Stimulated activated CD8-positive, alpha-beta memory T cell treated with anti-CD3 and anti-CD28 coated beads, Interleukin-15, amount 100 ng/mL, for 24 hours (primary cell): ENCODE measurements at places on chromosomes 4 and X.

DNA sequence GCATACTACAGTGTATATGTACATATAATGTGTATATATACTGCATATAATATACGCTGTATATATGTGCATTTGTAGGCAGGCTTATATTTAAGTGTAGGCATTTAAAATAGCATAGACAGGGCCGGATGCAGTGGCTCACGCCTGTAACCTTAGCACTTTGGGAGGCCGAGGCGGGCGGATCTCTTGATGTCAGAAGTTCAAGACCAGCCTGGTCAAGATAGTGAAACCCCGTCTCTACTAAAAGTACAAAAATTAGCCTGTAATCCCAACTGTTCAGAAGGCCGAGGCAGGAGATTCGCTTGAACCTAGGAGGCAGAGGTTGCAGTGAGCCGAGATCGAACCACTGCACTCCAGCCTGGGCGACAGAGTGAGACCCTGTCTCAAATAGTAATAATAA is 78.4 kb downstream of the JAKMIP1 start:
- DNase-seq: no peak

GRCh38 chr4:8877780-8878040 is 6.1 kb upstream of the HMX1 start:
- DNase-seq: no peak

GRCh38 chrX:129653181-129653970 is 1.4 kb downstream of the APLN start:
- no peak for DNase-seq

DNA sequence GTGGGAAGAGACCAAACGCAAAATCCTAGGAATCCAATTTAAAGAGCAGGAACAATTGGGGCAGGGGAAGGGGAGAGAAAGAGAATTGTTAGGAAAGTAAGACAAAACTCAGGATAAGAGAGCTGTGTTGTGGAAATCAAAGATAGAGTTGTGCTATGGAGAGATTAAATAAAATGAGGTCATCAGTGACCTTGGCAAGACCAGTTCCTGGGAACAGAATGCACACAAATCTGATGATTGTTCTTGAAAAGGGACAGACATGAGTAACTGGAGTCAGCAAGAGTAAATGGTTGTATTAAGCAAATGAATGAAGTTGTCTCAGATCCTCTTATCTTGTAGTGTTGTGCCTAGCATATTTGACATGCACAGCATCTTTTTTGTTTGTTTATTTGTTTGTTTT is 267.4 kb downstream of the IL1RAPL1 start:
- no peak for DNase-seq

- no peak for DNase-seq
Measured at GRCh38 chr4:127417885-127418535, 214.7 kb upstream of the INTU start.

DNA sequence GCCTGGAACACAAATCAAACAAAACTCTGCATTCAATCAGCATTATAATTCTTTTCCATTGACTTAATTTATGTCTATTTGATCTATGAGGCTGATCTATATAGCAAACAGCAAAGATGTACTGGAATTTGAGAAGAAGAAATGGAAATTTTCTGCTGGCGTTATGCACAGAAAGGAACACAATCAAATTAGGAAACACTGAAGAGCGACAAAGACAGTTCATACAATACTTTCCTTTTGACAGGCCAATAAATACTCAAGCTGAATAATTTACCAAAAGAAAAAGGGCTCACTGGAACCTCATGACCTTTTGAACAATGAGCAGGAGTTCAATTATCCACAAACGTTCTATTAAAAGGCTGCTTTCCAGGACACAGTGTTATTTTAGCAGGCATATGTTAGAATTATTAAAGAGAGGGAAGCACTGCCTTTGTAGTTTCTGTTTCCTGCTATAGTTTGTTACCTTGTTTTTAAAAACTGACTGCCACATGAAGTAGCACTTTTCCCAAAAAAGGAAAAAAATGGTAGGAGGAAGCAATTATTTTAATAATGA is 8.1 kb downstream of the PDHA2 start:
- DNase-seq: no peak

- no peak for DNase-seq
Measured at GRCh38 chr4:4424499-4425115, 37.7 kb downstream of the NSG1 start.

DNA sequence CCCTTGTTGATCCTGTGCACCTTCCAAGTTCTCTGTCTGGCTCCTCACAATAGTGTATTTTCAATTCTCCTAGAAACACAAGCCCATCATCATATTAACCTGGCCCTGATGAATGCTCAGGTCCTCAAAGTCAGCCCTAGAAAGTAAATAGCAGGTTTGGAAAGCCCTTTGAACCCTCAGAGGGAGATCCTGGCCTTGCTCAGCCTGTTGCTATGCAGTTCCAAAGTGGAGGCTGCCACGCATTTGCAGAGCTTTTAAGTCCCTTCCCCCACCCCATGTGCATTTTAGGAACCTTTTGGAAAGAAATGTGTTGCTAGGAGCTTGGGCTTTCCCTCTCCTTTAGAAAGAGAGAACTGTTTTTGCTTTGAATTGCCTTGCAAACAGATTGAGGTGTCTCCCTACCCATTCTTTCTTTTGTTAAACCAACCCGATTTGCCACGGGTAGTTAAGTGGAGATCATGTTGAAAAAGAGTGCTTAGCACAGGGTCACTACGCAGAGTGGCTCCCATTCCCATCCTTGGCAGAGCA is 12.2 kb downstream of the MAMLD1 start:
- no peak for DNase-seq

GRCh38 chr4:113384600-113384999 is 335.1 kb downstream of the ANK2 start:
- no peak for DNase-seq

DNA sequence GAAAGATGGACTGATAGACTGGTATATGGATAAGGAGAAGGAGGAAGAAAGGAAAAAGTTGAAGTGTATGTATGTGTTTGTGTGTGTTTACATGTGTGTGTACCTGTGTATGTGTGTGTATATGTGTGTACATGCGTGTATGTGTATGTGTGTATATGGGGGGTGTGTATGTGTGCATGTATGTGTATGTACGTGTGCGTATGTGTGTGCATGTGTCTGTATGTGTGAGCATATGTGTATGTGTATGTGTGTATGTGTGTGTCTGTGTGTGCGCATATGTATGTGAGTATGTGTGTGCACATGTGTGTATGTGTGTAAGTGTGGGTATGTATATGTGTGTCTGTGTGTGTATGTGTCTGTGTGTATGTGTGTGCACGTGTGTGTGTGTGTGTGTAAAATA is 101.5 kb upstream of the KLHL13 start:
- no peak for DNase-seq

- DNase-seq: no peak
Measured at GRCh38 chr4:62070291-62070852, 870.2 kb downstream of the ADGRL3 start.

GRCh38 chrX:1336331-1336943 is at the start of gene IL3RA:
Gene IL3RA (plus strand): TSS chrX:1336785. CDS start chrX:1341766, 4,981 bp downstream.
- no peak for DNase-seq

GRCh38 chr4:78601013-78601412 is 49.4 kb downstream of the ANXA3 start:
- no peak for DNase-seq

DNA sequence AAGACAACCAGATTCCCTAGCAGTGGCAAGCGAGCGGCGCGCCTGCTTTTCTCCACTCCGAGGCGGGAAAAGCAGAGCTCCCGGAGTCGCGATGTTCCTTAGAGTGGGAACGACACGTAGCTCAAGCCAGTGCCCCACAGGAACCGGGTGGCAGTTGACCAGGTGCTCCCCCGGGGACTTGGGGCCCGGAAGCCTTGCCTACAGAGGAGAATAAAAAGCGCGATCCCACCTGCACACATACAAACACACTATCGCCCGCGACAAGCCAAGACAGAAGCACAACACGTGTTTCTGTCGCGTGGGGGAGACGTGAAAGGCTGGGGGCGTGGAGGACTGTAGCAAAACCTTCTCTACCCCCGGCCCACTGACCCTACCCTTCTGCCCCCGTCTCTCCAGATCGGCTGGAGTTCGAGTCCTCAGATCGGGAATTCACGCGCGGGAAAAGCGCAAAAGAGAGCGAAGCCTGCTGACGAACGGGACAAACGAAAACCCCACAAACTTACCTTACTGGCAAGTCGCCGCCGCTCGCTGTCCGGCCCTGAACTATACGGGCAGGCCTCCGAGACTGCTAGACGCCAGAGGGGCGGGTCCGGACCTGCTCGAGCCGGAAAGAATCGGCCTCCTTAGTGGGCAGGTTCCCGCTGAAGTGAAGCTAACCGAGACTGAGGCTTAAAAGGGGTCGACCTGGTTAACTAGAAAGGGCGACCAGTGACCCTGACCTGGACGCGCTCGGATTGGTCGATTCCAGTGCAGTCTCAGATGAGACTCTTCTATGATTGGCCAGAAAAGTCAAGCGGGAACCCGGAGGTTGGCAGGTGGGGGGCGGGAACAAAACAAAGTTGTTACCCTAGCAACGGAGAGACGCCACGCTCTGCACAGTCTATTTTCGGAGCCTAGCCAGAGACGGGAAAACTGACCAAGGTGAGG is at the start of the genes DNAAF6 and NUP62CL:
TSS of gene DNAAF6 (plus strand) at position 842 of the 927 bp plus-strand sequence. CDS start 6,265 bp downstream, outside the sequence.
TSS of gene NUP62CL (minus strand) at position 664 of the 927 bp plus-strand sequence. CDS start 31,287 bp downstream, outside the sequence.
- DNase-seq: no peak

DNA sequence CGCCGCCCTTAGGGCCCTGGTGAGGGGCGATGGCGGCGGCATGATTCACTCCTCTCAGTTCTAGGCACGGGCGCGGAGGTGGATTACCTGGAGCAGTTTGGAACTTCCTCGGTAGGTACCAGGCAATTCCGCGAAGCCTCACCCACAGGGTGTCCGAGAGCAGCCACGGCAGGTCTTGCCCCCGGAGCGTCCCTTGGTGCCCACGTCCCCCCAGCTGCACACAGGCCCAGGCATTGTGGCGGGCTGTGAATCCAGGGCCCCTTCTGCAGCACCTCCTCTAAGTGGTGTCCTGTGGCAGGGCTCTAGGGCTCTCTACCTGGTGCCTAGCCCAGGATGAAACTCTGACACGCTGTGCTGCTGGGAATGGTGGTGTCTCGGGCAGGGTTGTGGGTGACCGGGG is 13.9 kb downstream of the TACC3 start:
- DNase-seq: no peak

DNA sequence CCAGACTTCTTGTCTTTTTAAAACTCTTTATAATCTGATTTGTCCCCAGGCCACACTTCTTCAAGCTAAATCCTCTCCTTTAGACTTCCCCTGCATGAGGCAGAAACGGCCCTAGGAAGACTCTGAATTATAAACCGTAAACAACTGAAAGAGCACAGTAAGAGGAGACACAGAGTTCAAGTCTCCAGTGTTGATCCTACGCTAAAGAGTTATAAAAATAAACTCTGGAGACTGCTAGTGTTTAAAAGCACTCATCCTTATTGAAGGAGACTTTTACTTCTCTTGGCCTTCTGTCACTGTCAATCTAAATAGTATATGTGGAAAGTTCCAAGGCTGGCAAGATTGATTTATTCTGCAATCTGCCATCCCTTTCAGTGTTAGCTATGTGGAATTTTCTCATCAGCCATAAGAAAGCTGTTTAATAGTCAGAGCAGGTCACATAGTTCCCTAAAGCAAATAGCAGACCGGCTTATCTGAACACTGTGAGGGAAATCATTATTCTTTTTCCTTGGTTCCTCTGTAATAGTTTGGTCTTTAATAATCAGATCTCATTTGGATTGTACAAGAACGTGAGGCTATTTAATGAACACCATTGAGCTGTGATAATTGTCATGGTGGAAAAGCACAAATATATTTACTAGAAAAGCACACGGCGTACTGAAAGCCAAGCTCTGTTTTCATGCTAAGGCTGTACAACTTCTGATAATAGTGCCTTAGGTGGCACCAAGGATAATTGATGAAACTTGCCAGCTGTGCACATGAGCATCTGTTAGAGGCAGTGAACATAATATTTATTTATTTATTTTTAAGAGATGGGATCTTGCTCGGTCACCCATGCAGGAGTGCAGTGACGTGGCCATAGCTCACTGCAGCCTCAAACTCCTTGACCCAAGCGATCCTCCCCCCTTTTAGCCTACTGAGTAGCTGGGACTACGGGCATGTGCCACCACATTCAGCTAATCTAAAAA is 157.7 kb downstream of the CEP135 start:
- DNase-seq: no peak

GRCh38 chrX:70172221-70172620 is 5.1 kb upstream of the DGAT2L6 start:
- no peak for DNase-seq

DNA sequence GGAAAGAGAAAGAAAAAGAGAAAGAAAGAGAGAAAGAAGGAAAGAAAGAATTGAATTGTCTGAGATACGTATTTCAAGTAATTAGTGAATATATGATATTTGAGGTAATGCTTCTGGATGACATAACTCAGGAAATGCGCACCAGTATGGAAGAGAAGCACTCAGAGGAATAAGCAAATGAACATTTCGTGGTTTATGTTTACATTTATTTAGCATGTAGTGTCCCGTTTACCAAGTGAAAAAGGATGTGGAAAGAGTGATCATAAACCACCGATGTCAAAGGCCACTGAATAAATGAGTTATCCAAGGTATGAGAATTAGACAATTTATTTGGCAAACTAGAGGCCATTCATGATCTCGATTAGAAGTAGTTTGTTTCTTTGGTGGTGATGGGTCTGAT is 200.4 kb downstream of the ARAP2 start:
- DNase-seq: no peak

GRCh38 chrX:9948406-9948805 is 18.8 kb upstream of the CLDN34 start:
- no peak for DNase-seq

- DNase-seq: no peak
Measured at GRCh38 chr4:143393195-143393594, 56.5 kb downstream of the GAB1 start.

GRCh38 chr4:128517739-128518510 is 230.3 kb upstream of the PGRMC2 start:
- no peak for DNase-seq

DNA sequence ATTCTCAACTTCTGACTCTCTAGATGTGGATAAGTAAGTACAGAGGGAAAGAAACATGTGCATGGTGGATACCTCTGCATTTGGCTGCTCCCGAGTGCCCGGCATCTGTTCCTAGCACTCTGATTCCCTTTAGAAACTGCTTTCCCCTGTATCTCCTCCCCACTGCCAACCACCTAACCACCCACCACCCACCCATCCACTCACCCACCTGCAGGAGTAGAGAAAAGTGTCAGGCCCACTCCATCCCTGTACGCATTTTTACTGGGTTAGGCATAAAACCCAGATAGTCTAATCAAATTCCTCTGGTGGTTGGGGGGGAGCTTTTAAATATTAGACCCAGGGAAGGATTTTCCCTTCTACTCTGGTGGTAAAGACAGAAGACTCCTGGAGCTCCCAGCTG is 63.0 kb downstream of the TMEM154 start:
- DNase-seq: no peak
